ENCODE measurements at places on chromosomes 2 and 18. TPM values are rescaled to one million over a fixed set of nuclear protein-coding genes. Genes with fewer than 3 reads are reported as not detected.

- peaks cover 37% of the 10 kb centered on the region for H3K36me3 ChIP-seq
- H3K4me1 ChIP-seq, result peaks cover 18% of the 10 kb centered on the region
- no peak overlapping the region for H3K27ac ChIP-seq
- no peaks in the 10 kb centered on the region for H3K27me3 ChIP-seq
- H3K4me3 ChIP-seq, result no peak overlapping the region
- no peak for DNase-seq
Observed at GRCh38 chr2:173914055-173914927, 50.9 kb downstream of the SP3 start.

SLC9A4 gene
- 0.10 TPM for total RNA-seq

DNA sequence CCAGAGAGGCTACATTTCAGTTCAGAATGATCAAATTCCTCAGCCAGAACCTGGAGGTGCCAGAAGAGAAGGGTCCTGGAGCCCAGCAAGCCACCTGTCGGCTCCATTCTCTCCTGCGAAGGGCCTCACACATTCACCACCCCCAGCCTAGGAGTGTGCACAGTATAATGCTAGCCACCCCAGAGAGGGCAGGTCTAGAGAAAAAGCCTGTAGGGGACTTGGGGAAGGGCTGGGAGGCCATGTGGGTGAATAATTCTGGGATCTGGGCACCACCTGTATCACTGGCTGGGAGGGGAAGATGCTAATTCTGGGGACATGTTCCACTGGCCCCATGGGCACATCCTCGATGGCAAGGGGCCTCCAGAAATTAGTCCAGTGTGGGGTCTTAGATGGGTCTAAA, 127.6 kb upstream of the HNMT start:
- H3K4me1 ChIP-seq, result no peaks in the 10 kb centered on the region
- no peak overlapping the region for H3K4me3 ChIP-seq
- no peak overlapping the region for H3K27ac ChIP-seq
- DNase-seq, result no peak

RMDN2 gene
- 2.1 TPM for total RNA-seq

GRCh38 chr2:167987026-167987425, 260.4 kb downstream of the STK39 start:
- H3K27me3 ChIP-seq, result no peaks in the 10 kb centered on the region
- peaks cover 35% of the 10 kb centered on the region for H3K36me3 ChIP-seq
- H3K4me3 ChIP-seq, result no peak overlapping the region
- no peak for DNase-seq
- no peaks in the 10 kb centered on the region for H3K4me1 ChIP-seq

DNA sequence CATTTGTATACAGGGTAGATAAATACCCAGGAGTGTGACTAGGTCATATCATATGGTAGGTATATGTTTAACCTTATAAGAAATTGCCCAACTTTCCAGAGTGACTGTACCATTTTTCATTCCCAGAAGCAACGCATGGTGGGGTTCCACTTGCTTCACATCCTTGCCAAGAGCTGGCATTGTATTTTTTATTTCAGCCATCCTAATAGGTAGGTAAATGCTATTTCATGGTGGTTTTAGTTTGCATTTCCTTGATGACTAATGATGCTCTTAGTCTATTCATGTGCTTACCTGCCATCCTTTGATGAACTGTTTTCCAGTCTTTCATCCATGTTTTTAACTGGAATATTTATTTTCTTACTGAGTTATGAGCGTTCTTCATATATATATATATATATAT, 51.9 kb downstream of the MAP4K3 start:
- H3K36me3 ChIP-seq, result no peaks in the 10 kb centered on the region

- H3K27ac ChIP-seq, result no peak overlapping the region
- H3K4me3 ChIP-seq, result no peak overlapping the region
- H3K4me1 ChIP-seq, result peaks cover 32% of the 10 kb centered on the region
Observed at GRCh38 chr18:77210249-77210648, 39.4 kb upstream of the GALR1 start.

DNA sequence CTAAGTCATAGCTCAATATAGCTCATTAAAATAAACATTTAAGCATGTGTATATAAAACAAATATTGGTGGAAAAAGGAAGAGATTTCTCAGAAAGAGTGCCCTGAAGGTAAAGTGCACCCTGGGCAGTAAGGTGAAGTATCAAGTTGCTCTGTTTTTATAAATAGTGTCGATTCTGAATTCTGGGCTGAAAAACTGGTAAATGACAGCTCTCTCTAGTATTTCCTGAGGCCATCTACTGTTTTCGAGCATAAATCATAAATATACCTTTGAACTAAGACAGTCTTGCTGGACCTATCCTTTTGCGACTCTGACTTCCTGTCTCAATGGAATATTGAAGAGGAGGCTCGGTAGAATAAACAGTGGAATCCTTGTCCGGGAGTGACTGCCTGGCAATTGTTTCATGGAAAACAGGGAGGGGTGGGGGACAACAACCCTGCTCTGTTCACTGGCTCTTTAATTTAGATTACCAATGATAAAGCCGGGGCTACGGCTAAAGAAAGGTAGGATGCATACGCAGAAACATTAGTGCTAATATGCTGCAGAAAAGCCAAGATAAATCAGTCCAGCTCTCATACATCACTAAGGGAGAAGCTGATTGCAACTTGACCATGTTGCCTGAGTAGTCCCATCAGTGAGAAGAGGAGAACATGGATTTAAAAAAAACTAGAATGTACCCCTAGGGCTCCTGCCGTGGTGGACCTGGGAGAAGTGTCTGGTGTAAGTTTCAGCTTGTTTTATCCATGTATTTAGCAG, 124.1 kb downstream of the RAPGEF4 start:
- DNase-seq, result no peak
- H3K27me3 ChIP-seq, result peaks cover 29% of the 10 kb centered on the region
- no peaks in the 10 kb centered on the region for H3K36me3 ChIP-seq
- H3K27ac ChIP-seq, result no peak overlapping the region

GRCh38 chr2:37219046-37219445, 12.3 kb downstream of the CEBPZ start:
- H3K4me1 ChIP-seq, result peaks cover 31% of the 10 kb centered on the region
- no peak for DNase-seq
- H3K27ac ChIP-seq, result no peak overlapping the region
- H3K27me3 ChIP-seq, result no peaks in the 10 kb centered on the region

DNA sequence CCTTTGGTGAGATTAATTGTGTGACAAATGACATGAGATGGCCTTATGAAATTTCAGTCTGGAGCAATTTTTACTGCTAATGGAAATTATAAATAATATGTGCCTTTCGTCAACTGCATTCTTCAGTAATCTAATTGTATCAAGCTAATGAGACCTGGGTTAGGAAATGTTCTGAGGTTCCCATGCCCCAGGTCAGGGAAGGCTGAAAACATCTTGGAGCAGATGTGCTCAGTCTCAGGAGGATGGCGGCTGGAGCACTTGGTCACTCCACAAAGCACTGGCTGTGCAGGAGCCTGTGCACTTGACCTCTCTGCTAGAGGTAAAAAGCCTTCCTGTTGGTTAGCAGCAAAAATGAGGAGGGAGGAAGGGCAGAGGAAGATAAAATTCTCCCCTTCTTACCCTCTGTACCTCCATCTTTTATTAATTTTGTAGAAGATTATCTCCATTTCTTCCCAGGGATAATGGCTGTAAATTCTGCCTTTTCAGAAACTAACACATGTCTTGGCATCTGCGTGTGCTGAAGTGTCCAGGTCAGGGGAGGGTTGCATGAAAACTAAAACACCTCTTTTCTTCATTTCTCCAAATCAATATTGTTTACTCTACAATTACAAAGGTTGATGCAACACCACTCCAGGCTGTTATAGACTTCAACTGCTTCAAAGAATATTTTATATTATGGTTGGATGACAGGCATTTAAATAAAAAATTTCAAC, 1606.4 kb upstream of the ACVR2A start:
- no peaks in the 10 kb centered on the region for H3K4me1 ChIP-seq
- H3K36me3 ChIP-seq, result no peaks in the 10 kb centered on the region
- H3K4me3 ChIP-seq, result no peak overlapping the region
- no peak overlapping the region for H3K27ac ChIP-seq
- no peaks in the 10 kb centered on the region for H3K27me3 ChIP-seq
- DNase-seq, result no peak

DNA sequence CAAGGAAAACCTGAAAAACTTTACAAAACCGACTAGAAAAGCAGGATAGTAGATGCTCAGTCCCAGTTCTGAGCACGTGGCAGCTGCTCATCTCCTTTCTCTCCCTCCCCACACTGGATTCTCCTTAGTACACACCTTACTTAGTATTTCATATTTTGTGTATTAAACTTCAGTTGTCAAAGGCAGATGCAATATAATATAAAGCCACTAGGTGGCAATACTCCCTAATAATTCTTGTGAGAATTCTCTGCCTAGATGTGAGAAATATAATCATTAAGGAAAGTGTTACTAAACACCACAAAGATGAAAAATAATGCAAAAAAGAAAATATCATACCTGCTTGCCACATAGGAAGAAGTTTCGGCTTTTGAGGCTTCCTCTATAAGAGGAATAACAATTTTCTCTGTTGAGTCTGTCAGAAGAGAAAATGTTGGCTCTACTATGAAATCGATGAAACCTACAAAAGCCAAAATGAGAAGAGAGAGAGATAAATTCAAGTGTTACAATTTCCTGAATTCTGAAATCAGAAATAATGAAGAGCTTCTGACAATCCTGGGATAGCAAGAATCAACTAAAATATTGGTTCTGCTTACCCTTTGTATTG, 200.6 kb downstream of the PPP1R1C start:
- no peaks in the 10 kb centered on the region for H3K36me3 ChIP-seq
- H3K4me3 ChIP-seq, result no peak overlapping the region
- no peak overlapping the region for H3K27ac ChIP-seq

MOGAT1 gene
- total RNA-seq, result not detected

Measured in activated CD4-positive, alpha-beta memory T cell treated with anti-CD3 and anti-CD28 coated beads for 36 hours (primary cell).